SK-MEL-5 (cell line): ENCODE measurements at places on chromosomes 1 and 21.
A peak's percentile ranks its signal among the peaks of the same experiment; 100 is the strongest.

GRCh38 chr1:185996211-185996610 is 262.0 kb downstream of the HMCN1 start:
- no peak for DNase-seq

GRCh38 chr1:110258734-110259133 is 48.6 kb downstream of the KCNC4 start:
- DNase-seq = no peak

DNA sequence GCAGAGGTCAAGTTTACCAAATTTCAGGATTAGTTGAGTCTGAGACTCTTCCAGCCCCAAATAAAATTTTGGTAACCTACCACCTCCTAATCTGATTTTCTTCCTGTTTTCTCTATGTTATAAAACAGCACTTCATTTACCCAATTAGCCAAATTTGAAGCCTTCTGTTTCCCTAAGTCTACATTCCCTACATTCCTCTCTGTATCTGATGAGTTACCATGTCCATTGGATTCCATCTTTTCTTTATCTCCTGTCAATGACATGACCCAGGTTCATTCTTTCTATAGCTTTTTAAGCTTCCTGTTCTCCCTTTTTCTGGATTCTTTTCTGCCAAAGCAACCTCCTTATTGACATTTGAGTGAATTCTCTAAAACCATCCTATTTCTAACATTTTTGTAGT is 72.8 kb downstream of the OSBPL9 start:
- DNase-seq = no peak

GRCh38 chr21:35768187-35768586 is 292.1 kb downstream of the SETD4 start:
- no peak for DNase-seq

- DNase-seq = no peak
These were observed 263.4 kb downstream of the NPHP4 start for GRCh38 chr1:5728663-5729355.

DNA sequence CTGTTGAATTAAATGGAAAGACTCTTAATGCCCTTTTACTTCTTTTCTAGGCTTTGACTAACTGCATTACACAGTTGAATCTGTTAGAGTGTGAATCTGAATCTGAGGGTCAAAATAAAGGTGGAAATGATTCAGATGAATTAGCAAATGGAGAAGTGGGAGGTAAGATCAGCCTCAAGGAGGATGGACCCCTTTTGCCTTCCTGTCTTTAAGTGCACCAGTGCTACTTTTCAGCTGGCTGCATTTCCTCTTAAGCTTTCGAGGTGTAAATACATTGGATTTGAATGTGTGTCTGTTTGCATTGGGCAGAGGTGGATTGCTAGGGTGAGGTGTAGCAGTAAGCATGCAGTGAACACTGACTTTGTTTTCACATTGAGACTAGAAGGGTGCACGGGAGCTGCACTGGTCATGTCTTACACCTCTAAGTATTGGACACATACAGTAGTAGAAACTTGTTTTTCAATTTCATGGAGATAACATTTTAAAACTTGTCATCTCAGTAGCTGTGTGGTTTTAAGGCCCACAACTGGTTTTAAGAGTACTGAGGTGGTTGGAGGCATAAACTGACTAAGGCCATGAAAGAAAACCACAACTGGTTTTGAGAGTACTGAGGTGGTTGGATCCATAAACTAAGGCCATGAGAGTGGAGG is 35.4 kb downstream of the MIA3 start:
- no peak for DNase-seq

DNA sequence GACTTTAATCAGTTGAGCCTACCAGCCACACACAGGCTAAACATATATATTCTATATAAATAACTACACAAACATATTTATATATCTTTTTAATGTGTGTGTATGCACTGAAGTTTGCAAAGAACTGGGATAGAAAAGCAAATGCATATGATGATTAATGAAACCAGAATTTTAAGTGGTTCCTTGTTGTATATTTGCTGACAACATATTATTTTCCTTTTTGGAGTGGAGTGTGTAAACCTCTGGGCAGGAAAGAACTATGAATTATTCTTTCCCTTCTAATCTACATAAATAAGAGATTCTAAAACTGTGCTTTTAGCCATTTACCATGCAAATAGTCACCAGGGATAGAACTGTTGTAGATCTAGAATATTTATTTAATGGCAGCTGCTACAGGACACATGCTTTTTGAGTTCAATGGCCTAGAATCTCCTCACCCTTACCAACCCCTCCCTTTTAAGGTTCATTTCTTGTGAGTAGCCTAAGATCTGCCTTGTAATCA is 187.6 kb downstream of the BACH1 start:
- no peak for DNase-seq

- DNase-seq = no peak
These were observed 12.1 kb upstream of the TSPEAR start for GRCh38 chr21:44723177-44724131.

DNA sequence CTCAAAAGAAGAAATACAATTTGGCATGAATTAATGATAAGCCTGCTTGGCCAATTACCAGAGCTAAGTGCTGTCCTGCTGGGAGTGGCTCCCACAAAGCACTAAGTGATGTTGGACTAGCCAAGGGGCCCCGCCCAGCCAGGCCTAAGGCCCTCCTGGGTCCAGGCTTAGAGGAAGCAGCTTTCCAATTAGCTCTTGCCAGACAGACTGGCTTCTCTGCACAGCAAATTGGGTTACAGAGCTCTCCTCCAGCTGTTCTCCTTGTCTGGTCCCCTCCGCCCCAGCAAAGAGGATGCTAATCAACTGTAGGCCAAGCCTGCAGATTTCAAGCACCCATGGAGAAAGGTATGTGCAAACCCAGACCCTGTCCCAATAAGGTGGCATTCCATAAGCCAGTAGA is 151.9 kb downstream of the DMRTA2 start:
- DNase-seq = no peak

- peak; percentile 7 for DNase-seq
These were observed 1.4 kb downstream of the LDLRAD1 start for GRCh38 chr1:54016343-54017282.

DNA sequence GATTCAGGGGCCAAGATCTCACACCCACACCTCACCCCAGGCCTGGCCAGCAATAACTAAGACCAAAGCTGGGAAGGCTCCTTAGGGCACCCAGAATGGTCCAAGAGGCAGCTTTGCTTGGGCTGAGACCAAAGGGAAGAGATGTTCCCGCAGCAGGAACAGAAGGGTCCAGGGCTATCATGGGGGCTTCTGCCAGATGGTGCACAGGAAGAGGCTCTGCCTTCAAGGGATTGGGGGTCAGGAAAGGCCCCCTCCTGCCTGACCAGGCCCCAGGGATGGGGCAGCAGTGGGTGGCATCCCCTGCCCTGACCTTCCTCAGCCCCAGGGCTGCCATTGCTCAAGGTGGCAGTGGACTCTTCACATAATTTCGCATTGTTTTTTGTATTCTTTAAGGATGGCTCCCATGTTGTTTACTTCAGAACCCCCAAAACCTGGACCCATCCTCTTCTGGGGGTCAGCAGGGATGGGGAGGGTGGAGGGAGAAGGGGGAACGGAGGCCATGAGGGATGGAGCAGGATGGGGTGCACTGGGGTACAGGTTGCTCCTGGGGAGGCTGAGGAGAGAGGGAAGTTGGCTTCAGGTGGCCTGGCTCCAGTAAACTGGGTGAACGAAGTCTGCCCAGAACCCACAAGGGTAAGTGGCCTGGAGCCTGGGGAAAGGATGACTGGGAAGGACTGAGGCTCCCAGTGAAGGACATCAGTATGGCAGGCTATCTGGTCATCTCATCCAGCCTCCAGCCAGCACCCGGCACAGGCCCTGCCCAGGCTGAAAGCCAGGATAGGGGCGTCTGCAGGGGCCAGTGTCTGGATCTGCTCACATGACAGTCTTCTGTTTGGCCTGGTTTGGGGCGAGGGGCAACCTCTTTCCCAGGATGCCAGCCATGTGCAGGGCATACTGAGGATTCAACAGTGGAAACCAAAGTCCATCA is 2.6 kb upstream of the NADK start:
- no peak for DNase-seq

- DNase-seq = no peak
These were observed 52.0 kb upstream of the RPL11 start for GRCh38 chr1:23639460-23640095.

GRCh38 chr21:46205166-46205565 is 20.9 kb upstream of the SPATC1L start:
- no peak for DNase-seq

DNA sequence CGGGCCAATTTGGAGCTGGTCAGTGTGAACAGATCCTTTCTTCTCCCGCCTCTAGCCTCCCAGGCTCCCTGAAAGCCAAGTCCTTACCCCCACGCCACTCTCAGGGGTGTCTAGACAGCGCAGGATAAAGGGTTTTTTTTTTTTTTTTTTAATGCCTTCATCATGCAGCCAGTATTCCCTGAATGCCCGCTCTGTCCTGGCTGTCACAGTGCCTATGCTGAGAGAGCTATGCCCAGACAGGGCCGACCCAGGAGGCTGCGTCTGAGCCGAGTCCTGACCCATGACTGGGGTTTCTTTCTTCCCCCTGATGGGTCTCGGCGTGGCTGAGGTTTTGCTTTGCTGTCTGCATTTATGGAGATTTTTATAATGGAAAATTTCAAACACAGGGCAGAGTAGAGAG is 18.3 kb downstream of the SPSB1 start:
- DNase-seq = no peak

GRCh38 chr1:41592451-41593125 is 108.1 kb upstream of the EDN2 start:
- DNase-seq = no peak

- peak; percentile 92 for DNase-seq
These were observed 15.2 kb upstream of the HMCN1 start for GRCh38 chr1:185719021-185719420.

- peak; percentile 88 for DNase-seq
These were observed at the start of gene PANK4 for GRCh38 chr1:2525920-2526823. PANK4 (minus strand) TSS chr1:2526596; CDS start chr1:2526587, 9 bp downstream.

- DNase-seq = peak; percentile 34
These were observed 358.1 kb downstream of the LRRIQ3 start for GRCh38 chr1:73839922-73840321.

DNA sequence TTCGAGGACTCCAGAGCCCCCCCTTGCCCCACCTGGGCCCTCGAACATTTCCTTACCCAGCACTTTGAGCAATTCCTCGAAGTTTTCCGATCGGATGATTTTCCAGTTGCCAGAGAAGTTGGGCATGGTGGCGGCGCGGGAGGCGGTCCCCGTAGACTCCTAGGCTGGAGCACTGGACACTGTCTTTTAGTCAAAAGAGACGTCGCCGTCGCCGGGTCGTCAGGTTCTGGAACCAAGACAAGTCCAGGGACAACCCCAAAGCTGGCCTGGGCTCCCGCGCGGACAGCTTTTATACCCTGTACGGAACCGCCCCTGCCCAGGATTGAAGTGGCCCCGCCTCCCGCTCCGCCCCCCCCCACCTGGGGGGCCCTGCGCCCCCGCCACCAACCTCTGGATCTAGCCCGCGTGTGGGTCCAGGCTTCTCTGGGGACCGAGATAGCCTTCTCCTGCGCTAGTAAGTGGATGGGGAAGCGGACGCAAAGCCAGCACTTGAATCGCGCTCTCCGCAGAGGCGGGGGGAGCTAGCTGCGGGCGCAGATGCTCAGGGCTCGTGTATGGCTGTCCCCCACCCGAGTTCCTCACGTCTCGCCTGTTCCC is at the start of gene CRABP2:
CRABP2 (minus strand) TSS at position 263 of the 597 bp plus-strand sequence; CDS start at position 126, 137 bp downstream.
- no peak for DNase-seq

- DNase-seq = no peak
These were observed 123.1 kb upstream of the ADAR start for GRCh38 chr1:154730986-154731489.

- DNase-seq = no peak
These were observed 27.1 kb upstream of the PDE4B start for GRCh38 chr1:65765631-65766030.

DNA sequence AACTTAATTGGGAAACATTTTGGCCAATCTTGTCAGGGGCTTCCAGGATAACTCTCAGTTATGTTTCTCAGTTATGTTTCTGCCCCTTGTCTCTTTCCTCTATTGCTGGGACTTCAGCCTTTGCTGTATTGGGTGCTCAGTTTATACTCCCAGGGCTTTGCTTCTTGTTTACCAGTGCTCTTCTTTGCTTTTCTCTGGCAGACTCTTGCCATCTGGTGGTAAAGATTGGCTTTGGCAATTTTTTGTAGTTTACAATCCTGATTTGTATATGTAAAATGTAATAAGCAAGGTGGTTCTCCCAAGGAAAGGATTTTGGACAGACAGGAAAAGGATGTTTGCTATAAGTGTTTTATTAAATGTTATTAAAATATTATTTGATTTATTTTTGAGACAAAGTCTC is 37.9 kb downstream of the FABP3 start:
- peak; percentile 72 for DNase-seq

DNA sequence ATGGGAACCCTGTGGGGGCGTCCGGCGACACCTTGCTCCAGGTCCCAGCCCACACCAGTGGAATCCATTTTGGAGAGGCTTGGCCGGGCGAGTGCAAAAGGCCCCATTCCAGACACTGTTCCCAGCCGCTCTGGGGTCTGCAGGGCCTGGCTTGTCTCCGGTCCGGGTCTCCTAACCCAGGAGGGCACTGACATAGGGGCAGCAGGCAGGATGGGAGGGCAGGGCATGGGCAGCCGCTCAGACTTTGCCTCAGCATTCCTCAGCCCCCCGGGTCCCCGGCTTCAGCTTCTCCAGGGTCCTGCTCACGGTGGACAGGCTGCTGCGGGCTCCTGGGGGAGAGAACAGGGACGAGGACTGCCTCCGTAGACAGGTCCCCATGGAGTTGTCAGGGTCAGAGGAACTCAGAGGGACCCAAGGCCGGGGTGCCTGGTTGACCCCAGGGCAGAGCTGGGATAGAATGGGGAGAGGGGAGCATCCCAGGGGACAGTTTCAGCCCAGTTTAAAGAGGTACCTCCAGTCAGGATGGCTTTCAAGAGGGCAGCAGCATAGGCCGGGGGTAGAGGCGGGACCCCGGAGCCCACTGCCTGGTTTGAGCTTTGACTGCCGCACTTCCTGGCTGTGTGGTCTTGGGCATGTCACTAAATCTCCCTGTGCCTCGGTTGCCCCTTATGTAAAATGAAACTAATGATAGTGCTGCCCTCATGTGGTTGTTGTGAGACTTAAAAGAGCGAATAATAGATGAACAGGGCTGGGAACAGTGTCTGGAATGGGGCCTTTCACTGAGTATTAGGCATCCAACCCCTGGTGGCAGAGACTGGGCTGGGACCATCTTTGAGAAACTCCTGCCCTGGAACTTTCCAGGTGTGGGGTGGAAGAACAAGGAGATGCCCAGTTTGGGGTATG is 3.7 kb downstream of the KNCN start:
- DNase-seq = peak; percentile 80

DNA sequence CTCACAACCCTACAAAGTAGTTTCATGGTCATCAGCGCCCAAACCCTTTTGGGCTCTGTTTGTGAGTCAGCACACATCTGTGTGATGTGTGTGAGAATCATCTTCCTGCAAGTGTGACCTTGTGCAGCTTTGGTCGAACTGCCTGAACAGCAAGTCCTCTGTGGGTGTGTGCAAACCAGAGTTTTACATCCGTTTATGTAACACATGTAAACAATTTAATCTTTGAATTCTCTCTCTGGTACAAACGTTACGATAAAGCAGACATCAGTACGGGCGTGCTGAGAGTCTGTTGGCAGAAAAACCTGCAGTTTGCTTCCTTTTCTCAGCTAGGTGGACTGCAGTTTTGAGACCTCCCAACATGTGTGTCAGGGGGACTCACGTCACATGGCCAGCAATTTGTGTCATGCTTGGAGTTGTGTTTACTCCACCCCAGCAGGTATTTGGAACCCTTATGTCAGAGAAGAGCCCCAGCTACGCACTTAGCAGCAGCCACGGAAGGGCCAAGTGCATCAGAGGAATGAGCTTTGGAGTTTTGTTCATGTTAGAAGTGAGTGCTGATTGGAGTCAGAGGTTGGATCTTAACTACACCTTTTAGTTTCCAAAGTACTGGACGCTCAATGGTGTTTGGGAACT is 230.8 kb downstream of the PAPPA2 start:
- DNase-seq = no peak
